NCI-H524 treated with DMSO at 0.1 percent for 48 hours (cell line): ENCODE measurements at places on chromosomes 4 and X.

GRCh38 chrX:1581132-1581531, 10.3 kb upstream of the AKAP17A start:
- DNase-seq: peak; percentile 3

- peak; percentile 53 for DNase-seq
Measured at GRCh38 chrX:17027931-17028330, 81.5 kb downstream of the REPS2 start.

GRCh38 chr4:30943356-30943755, 223.2 kb downstream of the PCDH7 start:
- no peak for DNase-seq

DNA sequence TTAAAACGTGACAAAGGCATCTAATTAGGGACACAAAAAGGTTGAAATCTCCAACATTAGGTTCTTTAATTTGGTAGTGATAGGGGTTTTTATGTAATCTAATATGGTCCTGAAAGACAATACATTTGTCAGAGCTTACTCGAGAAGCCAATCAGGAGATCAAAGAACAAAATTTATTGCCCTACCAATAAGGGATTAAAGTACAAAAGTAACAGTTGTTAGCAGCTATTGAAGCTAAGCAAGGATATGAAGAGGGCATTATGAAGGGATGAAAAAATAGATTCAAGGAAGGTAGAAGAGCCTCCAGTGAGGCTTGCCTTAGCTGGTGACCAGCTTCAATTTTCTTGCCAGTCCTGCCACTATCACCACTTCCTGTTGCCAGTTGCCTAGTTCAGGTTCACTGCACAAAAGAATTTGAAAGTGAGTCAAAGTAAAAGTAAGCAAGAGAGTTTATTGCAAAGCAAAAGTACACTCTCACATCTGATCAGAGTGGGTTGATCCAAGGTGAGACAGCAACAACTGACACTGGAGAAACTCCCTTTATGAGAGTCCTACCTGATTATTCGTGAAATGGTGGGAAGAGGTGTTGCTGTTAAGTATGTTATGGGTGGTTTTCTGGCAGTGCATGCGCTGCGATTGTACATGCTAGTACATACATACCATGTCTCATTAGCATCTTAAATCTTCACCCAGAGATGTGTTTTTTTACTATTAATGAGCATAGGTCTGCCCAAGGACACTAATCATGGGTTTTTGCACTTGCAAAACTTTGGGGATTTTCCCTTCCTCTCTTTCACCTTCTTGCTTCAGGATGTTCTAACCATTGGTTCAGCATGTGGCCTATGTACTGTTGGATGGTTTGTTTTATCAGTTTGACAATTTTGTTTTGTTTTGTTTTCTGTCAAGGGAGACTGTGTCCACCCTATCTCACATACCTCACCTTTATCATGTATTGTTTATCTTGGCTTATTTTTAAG, 263.2 kb upstream of the ITM2A start:
- no peak for DNase-seq

GRCh38 chrX:71164071-71164470, 19.4 kb downstream of the NLGN3 start:
- DNase-seq: no peak
